HepG2 (cell line): ENCODE measurements at places on chromosomes 12 and 14.

DNA sequence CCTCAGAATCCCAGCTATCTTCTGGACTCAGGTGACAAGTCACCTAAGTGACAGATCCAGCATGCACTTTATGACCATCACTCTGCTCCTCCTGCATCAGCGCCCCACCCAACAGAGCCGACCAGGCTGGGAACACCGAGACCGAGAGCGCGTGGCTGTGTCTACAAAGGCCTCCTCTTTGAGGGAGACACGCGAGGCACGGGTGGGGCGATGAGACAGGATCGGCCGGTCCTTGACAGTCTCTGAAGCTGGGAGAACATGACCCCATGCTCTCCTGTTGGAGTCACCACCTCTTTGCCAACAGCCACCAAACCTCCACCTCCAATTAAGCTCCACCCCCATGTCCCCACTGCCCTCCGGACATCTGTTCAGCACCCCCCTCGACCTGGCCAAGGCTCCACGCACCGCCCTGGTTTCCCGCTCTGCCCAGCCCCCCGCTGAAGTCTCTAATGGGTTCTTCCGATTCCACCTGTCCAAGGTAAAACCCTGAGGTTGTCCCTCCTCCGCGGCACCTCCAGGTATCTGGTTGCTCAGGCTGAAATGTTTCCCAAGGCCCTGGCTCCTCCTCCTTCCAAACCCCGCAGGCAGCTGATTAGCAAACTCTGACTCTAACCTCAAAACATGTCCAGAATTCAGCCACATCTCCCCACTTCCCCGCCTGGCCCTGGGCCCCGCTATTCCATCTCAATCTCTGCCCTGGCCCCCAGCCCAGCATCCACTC lies 31.5 kb downstream of the HSP90AA1 start:
- DNase-seq = peak; percentile 18
- H3K4me3 ChIP-seq = no peak overlapping the region; the same call in 1 of the 2 replicates
- peaks cover 35% of the 10 kb centered on the region for H3K4me1 ChIP-seq
- no peaks in the 10 kb centered on the region; the same call in 2 of the 3 replicates for H3K27me3 ChIP-seq
- H3K27ac ChIP-seq = no peak overlapping the region
- H3K36me3 ChIP-seq = peaks cover 5% of the 10 kb centered on the region; the same call in 2 of the 3 replicates

- peaks cover 11% of the 10 kb centered on the region; the same call in 2 of the 3 replicates for H3K36me3 ChIP-seq
- peaks cover 13% of the 10 kb centered on the region for H3K4me1 ChIP-seq
- no peak overlapping the region for H3K27ac ChIP-seq
- peak; percentile 87 for DNase-seq
These were observed 83.7 kb downstream of the HEATR5A start for GRCh38 chr14:31336646-31337045.

- peak; percentile 97 for DNase-seq
- no peaks in the 10 kb centered on the region for H3K27me3 ChIP-seq
- peaks cover 44% of the 10 kb centered on the region for H3K4me1 ChIP-seq
- peak overlapping the region; percentile 91 for H3K4me3 ChIP-seq
These were observed 729 bp upstream of the MLEC start for GRCh38 chr12:120686151-120686689.

- no peaks in the 10 kb centered on the region for H3K27me3 ChIP-seq
- peaks cover 13% of the 10 kb centered on the region for H3K4me1 ChIP-seq
- no peak overlapping the region for H3K4me3 ChIP-seq
- peaks cover 6% of the 10 kb centered on the region; the same call in 1 of the 3 replicates for H3K36me3 ChIP-seq
- H3K27ac ChIP-seq = no peak overlapping the region
These were observed 51.2 kb downstream of the SINHCAF start for GRCh38 chr12:31274520-31275300.

GRCh38 chr14:75720116-75720515 lies 59.1 kb downstream of the TTLL5 start:
- no peaks in the 10 kb centered on the region for H3K4me1 ChIP-seq
- no peak overlapping the region for H3K27ac ChIP-seq
- no peak for DNase-seq
- no peak overlapping the region for H3K4me3 ChIP-seq
- H3K36me3 ChIP-seq = peaks cover 48% of the 10 kb centered on the region

DNA sequence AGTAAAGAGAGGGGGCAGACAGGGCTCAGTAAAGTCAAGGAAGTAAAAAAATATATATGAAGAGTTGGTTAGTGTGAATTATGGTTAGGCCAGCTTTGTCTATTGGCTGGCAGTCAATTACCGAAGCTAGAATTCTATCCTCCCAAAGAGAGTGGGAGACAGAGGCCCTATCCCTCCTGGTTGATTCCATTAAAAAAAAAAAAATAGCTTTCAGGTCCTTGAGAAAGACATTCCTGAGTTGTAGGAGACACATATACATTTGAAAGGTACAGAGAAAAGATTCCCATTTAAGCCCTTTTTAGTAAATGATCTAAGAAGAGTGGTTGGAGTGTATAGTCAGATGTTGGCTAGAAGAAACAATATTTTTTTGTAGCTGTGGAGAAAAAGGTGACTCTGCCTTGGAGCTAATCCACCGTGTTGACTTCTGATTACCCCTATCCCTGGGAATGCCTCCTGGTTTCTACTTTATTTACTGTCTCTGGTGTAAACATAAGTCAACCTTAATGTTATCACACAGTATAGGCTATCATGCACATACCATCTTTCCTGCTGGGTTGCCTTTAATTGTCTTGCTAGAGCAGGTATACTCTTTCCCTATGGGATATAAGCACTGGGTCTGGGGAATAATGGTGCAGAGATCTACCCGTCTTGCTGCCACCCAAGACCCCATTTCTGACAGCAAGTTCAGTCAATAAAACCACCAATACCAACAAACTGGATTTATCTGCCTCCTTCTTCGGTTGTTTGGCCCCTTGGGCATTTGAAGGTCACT lies 859.9 kb upstream of the ATXN7L3B start:
- H3K4me3 ChIP-seq = no peak overlapping the region
- no peaks in the 10 kb centered on the region for H3K36me3 ChIP-seq
- H3K27me3 ChIP-seq = no peaks in the 10 kb centered on the region
- no peak for DNase-seq
- H3K4me1 ChIP-seq = no peaks in the 10 kb centered on the region

- peak overlapping the region; percentile 72 for H3K27ac ChIP-seq
- H3K27me3 ChIP-seq = no peaks in the 10 kb centered on the region; the same call in 2 of the 3 replicates
- no peaks in the 10 kb centered on the region for H3K36me3 ChIP-seq
- H3K4me1 ChIP-seq = peaks cover 95% of the 10 kb centered on the region
- H3K4me3 ChIP-seq = peak overlapping the region; percentile 71
- DNase-seq = peak; percentile 99
These were observed 44.5 kb downstream of the PSMA6 start for GRCh38 chr14:35336494-35337268.

- H3K36me3 ChIP-seq = no peaks in the 10 kb centered on the region
- H3K27ac ChIP-seq = no peak overlapping the region
- DNase-seq = no peak
- no peak overlapping the region for H3K4me3 ChIP-seq
- peaks cover 21% of the 10 kb centered on the region; the same call in 2 of the 3 replicates for H3K27me3 ChIP-seq
These were observed 29.6 kb downstream of the CHST11 start for GRCh38 chr12:104486363-104486750.

GRCh38 chr14:22176957-22177356 lies 412.1 kb downstream of the DAD1 start:
- no peak overlapping the region for H3K27ac ChIP-seq
- DNase-seq = no peak
- H3K4me3 ChIP-seq = no peak overlapping the region
- H3K27me3 ChIP-seq = no peaks in the 10 kb centered on the region

DNA sequence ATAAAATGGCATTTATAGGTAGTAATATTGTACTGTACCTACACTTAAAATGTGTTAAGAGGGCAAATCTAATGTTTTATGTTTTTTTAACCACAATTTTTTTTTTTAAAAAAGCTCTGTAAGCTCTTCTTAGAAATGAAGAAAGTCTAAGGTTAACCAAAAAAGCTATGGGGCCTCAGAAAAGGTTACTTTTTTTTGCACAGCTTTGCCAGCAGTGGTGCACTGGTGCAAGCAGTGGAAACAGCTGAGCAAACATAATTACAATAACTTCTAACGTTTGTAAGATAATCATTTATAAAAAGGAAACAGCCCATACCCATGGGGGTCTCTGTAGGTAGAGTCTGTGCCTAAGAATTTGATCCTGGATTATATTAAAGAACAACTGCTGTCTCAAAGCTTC lies 85.1 kb upstream of the NID2 start:
- H3K36me3 ChIP-seq = no peaks in the 10 kb centered on the region
- no peaks in the 10 kb centered on the region for H3K27me3 ChIP-seq
- no peaks in the 10 kb centered on the region for H3K4me1 ChIP-seq
- DNase-seq = no peak
- H3K4me3 ChIP-seq = no peak overlapping the region

DNA sequence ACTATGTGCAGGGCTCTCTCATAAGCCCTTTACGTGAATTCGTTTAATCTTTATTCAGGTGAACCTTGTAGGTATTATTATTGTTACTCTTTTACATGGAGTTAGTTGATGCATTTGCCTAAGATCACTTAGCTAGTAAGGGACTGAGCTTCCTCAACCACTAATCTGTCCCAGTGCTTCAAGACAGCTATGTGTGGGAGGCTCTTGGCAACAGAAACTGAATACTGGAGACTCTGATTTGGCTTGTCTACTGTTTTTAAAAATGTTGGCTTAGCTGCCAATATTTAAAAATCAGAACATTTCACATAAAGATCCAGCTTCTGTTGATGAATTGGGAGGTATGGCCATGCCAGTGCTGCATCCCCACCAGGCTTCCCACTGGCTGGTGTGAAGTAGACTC lies 6.8 kb downstream of the KNTC1 start:
- H3K4me1 ChIP-seq = peaks cover 2% of the 10 kb centered on the region
- no peaks in the 10 kb centered on the region for H3K27me3 ChIP-seq
- H3K36me3 ChIP-seq = peaks cover 5% of the 10 kb centered on the region
- H3K4me3 ChIP-seq = no peak overlapping the region

GRCh38 chr14:104651876-104652260 lies 37.5 kb upstream of the INF2 start:
- H3K27ac ChIP-seq = no peak overlapping the region
- no peaks in the 10 kb centered on the region for H3K36me3 ChIP-seq
- peaks cover 44% of the 10 kb centered on the region for H3K4me1 ChIP-seq
- DNase-seq = no peak
- H3K27me3 ChIP-seq = peaks cover 7% of the 10 kb centered on the region; the same call in 1 of the 2 replicates

DNA sequence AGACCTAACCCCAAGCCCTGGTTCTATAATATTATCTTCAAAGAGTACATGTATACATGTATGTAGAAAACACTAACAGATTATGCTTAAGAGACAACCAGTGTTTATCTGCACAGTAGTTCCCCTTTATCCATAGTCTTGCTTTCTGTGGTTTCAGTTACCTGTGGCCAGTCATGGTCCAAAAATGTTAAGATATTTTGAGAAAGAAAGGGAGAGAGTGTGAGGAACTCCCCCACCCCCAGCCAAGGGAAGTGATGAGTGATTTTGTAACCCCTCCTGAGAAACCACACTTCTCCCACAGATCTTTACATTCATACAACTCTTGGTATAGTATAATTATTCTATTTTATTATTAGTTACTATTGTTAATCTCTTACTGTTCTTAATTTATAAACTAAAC lies 77.3 kb upstream of the CNTN1 start:
- no peak overlapping the region for H3K27ac ChIP-seq
- DNase-seq = no peak
- no peaks in the 10 kb centered on the region for H3K36me3 ChIP-seq
- H3K4me3 ChIP-seq = no peak overlapping the region
- no peaks in the 10 kb centered on the region for H3K27me3 ChIP-seq
